AG08395 (cell line): ENCODE measurements at places on chromosomes 5 and 9.

DNA sequence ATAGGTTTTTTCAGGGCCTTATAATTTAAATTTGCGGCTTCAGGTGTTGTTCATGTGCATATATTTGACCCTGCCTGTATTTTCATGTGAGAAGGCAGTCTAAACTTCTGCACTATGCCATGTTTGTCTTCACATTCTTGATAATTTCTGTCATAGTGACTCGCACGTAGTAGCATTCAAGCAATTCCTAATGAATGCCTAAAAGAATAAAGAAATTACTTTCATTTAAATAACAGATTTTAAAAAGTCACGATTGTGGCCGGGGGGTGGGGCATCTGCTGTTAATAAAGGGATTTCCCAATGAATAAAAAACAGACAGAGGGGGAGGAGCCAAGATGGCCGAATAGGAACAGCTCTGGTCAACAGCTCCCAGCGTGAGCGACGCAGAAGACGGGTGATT, 318.0 kb downstream of the ADAMTS6 start:
- DNase-seq, result peak; percentile 53

DNA sequence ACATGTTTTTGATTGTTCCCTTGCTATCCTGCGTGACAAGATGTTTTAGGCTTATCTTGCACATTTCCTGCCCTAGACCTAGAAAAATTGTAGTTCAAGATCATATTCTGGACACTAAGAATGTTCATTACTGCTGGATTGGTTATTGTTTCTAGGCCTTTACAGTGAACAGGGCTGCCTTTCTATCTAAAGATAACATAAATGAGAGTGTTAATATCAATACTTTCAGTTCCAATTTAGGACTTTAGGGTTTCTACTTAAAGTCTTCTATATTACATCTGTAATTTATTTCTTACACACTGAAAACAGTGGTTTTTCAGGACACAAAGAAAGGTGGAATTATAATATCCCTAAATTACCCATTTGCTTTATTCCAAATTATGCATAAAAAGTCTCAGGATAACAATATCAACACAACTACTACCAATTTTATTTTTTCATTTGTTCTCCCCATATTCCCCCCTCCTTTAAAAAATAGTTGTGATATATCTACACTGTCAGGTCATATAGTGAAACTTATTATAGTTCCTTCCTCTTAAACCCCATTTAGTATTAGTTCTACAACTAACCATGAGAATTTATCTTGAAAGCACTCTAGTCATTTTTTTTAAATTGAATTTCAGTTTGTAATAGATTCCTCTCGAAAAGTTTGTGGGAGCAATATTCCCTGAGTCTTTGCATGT, 293.9 kb upstream of the RIOK2 start:
- no peak for DNase-seq

GRCh38 chr5:155546075-155546474, 532.5 kb downstream of the KIF4B start:
- DNase-seq, result no peak

- DNase-seq, result peak; percentile 33
Observed at GRCh38 chr9:69809304-69809863, 11.2 kb upstream of the CFAP95 start.

GRCh38 chr5:58582803-58583491, at the start of gene RAB3C:
Gene RAB3C, plus strand, starts transcription at chr5:58583075. Its CDS starts 134 bp downstream, at chr5:58583209.
- peak; percentile 95 for DNase-seq

DNA sequence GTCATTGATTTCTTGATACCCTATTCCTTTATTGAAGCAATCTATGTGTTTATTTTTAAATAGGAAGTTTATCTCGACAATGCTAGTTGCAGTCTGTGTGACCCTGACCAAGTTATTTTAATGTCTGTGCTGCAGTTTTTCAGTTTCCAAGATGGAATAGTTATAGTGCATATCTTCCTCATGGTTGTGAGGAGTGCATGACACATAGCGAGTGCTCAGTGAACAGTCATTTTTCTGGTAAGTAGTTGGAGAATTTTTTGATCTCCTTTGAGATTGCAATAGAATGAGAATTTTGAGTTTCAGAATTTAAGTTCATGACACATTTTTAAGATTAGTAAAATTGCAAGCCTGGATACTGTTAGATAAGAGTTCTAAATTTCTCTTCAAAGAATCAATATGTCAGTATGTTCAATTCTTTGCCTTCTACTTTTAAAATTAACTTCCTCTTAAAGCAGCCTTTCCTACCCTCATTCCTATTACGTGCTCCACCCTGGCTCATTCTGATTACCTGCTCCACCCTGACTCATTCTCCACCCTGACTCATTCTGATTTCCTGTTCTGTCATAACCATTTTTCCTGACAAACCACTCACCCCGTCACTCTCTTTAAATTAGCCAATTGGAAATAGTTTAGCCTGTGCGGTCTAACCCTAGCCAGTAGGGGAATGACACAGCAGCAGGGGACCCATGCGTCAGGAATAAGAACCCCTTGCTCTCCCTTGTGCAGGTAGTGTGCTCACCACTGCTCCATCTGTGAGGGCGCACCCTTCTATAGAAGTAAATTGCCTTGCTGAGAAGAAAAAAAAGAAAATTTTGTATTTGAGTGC, 30.7 kb downstream of the SPIN1 start:
- no peak for DNase-seq

- no peak for DNase-seq
Observed at GRCh38 chr9:75372499-75373268, 284.4 kb downstream of the OSTF1 start.
